Pons (tissue), 1 donor: ENCODE measurements at places on chromosomes 11 and 22.

GRCh38 chr11:121452609-121453150, at the start of gene SORL1-AS1:
Gene SORL1-AS1, minus strand, starts transcription at chr11:121452967.
- DNase-seq = no peak

DNA sequence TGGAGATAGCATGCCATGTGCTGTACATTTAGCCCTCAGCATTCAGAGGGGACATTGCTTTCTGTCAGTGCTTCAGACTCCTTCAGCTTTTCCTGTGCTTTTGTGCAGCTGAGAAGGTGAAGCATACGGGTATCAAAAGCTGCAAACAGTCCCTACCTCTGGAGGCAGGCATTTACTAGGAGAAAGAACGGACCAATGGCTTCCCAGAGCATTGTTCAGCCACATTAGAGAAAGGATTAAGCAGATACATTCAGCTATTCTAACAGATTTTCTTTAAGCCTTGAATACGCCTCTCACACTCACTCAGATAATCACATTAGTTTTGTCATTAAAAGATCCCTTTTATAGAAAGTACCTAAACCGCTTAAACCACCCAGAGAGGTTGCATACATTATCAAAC, 80.7 kb upstream of the FAM181B start:
- DNase-seq = no peak

DNA sequence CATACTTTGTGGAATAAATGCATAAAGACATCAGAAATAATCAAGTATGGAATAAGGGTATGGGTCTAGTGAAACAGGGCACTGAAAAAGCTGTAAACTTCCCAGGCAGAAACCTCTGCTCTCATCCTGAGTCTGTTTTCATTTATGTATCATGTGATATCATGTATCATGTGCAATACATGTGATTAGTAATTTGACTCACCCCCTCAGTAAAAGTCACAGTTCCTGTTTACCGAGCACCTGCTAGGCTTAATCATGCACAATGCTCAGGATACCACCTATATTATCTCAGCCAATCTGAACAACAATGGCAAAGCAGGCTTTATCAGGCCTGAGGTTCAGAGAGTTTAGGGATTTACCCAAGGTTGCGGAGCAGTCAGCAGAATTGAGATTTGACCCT, 250.6 kb upstream of the TENM4 start:
- DNase-seq = no peak

DNA sequence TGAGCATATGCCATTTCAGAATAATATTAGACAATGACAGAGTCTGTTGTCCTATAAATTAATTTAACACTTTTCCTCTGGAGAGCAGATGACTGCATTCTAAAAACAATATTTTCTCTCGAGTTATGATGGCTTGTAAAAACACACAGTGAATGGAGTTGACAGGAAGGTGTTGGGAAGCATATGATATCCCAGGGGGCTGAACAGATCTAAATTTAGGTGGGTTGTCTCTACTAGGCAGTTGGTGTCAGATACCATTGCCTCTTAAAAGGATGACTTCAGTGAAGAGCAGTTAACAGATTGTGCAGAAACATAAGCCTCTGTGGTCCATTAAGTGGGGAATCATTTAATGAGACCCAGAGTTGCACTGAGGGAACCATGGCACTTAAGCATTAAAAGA, 30.7 kb downstream of the SVIP start:
- no peak for DNase-seq

DNA sequence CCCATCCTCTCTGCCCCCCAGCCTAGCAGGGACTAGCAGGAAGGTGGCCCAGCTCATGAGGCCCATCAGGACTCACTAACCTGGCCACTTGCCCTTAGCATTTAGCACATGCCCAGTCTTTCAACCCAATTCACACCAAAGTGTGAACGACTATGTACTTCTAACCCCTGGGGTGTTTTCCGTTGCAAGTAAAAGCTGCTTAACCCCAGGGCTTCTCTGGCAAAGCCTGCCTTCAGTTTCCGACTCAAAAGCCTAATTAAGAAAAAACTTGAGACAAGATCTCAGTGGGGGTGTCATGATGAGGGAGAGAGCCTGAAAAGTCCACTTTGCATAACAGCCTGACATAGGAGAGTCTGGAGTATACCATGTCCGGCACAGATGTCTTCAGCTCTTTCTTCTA, 347.8 kb downstream of the MN1 start:
- DNase-seq = no peak

- no peak for DNase-seq
Observed at GRCh38 chr11:68841718-68842426, at the start of gene CPT1A. Gene CPT1A, minus strand, starts transcription at chr11:68841916. Its CDS starts 26,442 bp downstream, at chr11:68815474.

- DNase-seq = peak; percentile 49
Observed at GRCh38 chr22:44180706-44181032, at the start of gene PARVG. Gene PARVG, plus strand, starts transcription at chr22:44180925. Its CDS starts 2,405 bp downstream, at chr22:44183330.

- DNase-seq = no peak
Observed at GRCh38 chr22:19904935-19905334, 36.6 kb upstream of the COMT start.

- DNase-seq = no peak
Observed at GRCh38 chr22:49719046-49719445, 108.6 kb downstream of the BRD1 start.

- no peak for DNase-seq
Observed at GRCh38 chr11:65906602-65907001, 6.4 kb upstream of the FOSL1 start.

DNA sequence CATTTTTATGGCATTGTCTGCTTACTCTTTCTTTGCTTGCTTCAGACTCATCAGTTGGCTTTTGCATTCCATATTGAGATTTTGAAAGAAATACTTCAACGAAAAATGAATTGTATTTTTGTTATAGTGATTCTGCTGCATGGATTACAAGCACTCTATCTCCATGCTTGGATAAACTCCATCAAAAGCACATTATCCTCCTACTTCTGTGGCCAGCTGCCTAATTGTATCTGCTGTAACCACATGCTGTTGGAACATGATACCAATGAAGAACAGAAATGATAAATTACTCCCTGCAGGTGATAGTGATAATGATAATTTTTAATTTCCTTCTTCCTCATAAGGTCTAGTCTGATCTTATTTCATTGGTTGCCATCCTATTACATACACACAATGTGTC, 100.8 kb downstream of the PRMT3 start:
- DNase-seq = no peak

DNA sequence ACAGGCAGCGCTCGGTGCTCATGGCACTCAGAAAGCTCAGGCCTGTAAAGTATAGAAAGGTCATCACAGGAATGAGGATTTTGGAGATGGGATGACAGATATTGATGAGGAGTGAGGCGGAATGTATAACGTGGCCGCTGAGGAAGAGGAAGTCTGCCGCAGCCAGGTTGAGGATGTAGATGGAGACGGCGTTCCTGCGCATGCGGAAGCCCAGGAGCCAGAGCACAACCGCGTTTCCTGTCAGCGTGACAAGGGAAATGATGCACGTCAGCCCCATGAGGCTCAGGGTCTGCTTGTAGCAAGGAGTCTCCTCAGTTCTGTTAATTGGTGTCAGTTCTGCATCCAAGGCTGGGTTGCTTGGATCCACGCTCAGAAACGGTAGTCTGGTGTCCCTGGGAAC, 33.1 kb upstream of the MRGPRX1 start:
- no peak for DNase-seq

- peak; percentile 37 for DNase-seq
Observed at GRCh38 chr11:59778122-59778521, 22.9 kb downstream of the STX3 start.

DNA sequence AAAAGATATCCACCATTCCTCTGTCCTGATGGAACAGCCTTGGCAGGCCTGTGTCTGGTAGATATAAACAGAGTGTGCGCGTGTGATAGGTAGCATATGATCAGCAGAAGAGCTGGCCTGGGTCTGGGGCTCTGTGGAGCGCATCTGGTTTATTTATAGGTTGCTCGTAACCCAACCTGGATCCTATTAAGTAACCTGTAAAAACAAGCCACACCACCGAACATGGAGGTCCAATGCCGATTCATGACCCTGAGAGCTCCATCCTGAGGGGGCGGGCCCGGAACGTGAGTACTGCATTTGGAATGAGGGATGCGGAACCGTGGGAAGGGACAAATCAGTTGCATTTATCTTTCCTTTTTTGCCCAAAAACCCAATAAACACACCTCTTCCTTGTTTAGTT, 31.9 kb upstream of the APOL5 start:
- DNase-seq = no peak

DNA sequence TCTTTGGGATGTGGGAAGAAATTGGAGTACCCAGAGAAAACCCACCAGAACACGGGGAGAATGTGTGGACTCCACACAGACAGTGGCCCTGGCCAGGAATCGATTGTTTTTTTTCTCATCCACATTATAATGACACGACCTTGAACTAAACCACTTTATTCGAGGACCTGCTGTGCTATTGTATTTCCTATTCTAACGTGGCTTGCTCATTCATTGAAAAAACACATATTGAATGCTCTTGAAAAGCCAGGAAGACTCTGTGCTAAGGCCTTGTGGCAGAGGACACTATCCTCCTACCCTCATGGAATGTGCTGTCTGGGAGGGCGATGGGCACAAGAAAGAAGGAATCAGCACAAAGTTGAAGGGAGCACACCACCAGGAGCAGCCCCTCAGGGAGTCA, 9.1 kb upstream of the SREBF2 start:
- DNase-seq = no peak
